Upper lobe of right lung (tissue), 1 donor: ENCODE measurements at places on chromosomes 2 and 18. TPM values are rescaled to one million over a fixed set of nuclear protein-coding genes. Genes with fewer than 3 reads are reported as not detected.

The HTR2B gene
- total RNA-seq, result 2.6 TPM

The DSC3 gene
- total RNA-seq, result 1.6 TPM

The LANCL1 gene
- total RNA-seq, result 32.2 TPM

The SKA1 gene
- 0.52 TPM for total RNA-seq

The NGEF gene
- total RNA-seq, result not detected

The PPM1G gene
- 51.8 TPM for total RNA-seq

DNA sequence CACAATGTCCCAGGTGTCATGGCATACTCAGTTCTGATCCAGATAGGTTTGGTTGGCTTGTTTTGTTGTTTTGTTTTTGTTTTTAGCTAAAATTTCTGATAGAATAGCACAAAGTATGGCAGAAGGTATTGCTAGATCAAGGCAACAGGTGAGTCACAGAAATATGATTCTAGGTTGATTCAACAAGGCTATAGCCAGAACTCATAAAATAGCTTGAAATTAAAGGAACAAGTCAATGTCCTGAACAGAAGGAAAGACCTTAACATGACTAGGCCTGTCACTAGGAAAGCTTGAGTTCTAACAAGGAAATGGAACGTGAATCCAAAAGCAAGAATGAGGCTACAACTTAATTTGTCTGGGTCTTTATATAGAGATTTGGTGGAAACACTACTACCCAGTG, 157.1 kb downstream of the GALNT3 start:
- no peaks in the 10 kb centered on the region for H3K36me3 ChIP-seq
- H3K4me3 ChIP-seq, result no peak overlapping the region
- no peak for DNase-seq
- no peaks in the 10 kb centered on the region for H3K4me1 ChIP-seq

- H3K27ac ChIP-seq, result peak overlapping the region; percentile 75
- no peak overlapping the region for H3K4me3 ChIP-seq
- H3K36me3 ChIP-seq, result no peaks in the 10 kb centered on the region
- DNase-seq, result no peak
- H3K27me3 ChIP-seq, result no peaks in the 10 kb centered on the region
These were observed 67.9 kb upstream of the ST3GAL5 start for GRCh38 chr2:85956646-85957039.

GRCh38 chr18:69400253-69400975, at the start of gene DOK6:
Gene DOK6 (plus strand): TSS chr18:69400888.
- peak within 1 kb of the TSS; percentile 53 for H3K4me3 ChIP-seq
- H3K27me3 ChIP-seq, result peaks cover 16% of the 10 kb centered on the region
- H3K36me3 ChIP-seq, result no peaks in the 10 kb centered on the region
- peak within 1 kb of the TSS; percentile 49 for H3K27ac ChIP-seq
- no peaks in the 10 kb centered on the region for H3K4me1 ChIP-seq
- DNase-seq, result peak; percentile 62

DNA sequence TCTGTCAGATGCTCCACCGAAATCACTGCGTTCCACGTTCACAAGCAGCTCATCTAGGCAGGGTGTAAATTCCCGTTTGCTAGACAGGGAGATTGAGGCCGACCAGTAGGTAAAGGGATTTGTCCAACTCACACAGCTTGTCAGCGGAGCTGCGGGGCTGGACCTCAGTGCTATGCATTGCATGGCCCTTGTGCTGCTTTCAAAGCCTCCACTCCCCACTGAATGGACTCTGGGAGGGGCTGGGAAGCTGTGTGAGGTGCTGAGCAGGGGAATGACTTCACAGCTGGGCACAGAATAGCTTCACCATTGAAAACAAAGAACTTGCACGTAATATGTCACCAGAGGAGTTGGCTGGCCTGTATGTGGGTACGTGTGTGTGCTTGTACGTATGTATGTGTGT, 21.4 kb downstream of the CELF4 start:
- no peaks in the 10 kb centered on the region for H3K4me1 ChIP-seq
- DNase-seq, result no peak
- no peak overlapping the region for H3K4me3 ChIP-seq
- H3K36me3 ChIP-seq, result no peaks in the 10 kb centered on the region

DNA sequence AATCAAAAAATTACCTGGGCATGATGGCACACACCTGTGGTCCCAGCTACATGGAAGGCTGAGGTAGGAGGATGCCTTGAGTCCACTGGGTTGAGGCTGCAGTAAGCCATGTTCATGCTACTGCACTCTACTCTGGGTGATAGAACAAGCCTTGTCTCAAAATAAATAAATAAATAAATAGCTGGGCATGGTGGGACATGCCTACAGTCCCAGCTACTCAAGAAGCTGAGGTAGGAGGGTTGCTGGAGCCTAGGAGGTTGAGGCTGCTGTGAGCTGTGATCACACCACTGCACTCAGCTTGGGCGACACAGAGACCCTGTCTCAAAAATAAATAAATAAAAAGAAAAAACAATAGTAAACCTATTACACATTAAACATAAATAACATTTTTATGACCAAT, 3.0 kb downstream of the AP1S3 start:
- DNase-seq, result no peak
- peaks cover 11% of the 10 kb centered on the region for H3K4me1 ChIP-seq
- H3K27ac ChIP-seq, result no peak overlapping the region
- no peak overlapping the region for H3K4me3 ChIP-seq

DNA sequence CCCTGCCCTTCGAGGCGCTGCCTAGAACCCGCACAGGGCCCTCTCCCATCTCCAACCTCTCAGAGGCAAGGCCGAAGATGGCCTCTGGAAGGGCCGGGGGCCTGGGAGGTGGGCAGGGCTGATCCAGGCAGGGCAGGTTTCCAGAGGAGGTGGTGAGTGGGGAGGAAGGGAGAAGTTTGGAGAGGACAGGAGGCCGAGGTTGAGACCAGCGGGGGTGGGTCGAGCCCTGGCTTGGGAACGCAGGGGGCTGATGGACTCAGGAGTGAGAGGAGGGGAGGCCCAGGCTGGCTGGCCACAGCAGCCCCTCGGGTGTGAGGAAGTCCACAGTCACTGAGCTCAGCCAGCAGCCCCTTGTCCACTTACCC, 10.5 kb downstream of the CAPN10 start:
- no peak overlapping the region for H3K27ac ChIP-seq
- H3K4me3 ChIP-seq, result no peak overlapping the region
- peak; percentile 61 for DNase-seq
- H3K36me3 ChIP-seq, result peaks cover 36% of the 10 kb centered on the region
- no peaks in the 10 kb centered on the region for H3K4me1 ChIP-seq

DNA sequence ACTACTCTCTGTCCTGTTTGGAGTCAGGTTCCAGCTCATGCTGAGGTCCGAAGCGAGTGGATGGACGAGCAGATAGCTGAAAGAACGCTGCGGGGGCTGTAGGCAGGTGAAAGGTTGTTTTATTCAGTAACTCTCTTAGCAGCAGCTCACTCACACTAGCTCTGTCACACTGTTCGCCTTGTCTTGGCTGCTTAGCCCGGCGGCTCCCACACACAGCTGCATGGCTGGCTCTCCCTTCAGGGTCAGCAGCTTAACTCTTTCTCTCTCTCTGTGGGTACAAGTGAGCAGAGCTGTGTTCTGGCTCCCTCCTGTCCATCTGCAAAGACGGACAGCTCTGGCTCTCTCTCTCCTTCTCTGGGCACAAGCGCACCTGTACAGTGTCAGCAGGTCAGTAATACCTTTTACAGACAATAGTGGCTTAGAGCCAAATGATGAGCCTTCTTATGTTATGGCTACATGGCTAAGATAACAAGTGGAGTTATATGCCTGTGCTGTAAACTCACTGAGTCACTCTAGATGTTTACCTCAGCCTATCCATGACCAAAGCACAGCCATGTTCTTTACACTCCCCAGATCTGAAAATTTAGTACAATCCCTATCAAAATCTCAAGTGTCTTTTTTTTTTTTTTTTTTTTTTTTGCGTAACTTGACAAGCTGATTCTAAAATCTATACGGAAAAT, 149.3 kb downstream of the GALNT1 start:
- H3K27ac ChIP-seq, result no peak overlapping the region
- no peaks in the 10 kb centered on the region for H3K27me3 ChIP-seq
- H3K4me1 ChIP-seq, result no peaks in the 10 kb centered on the region
- H3K36me3 ChIP-seq, result no peaks in the 10 kb centered on the region
- H3K4me3 ChIP-seq, result no peak overlapping the region
